Iris pigment epithelial cell (primary cell): ENCODE measurements at places on chromosomes 7 and 10.

- DNase-seq, result no peak
These were observed 77.6 kb upstream of the PRLHR start for GRCh38 chr10:118672766-118673715.

GRCh38 chr7:76294344-76295024, 8.0 kb upstream of the HSPB1 start:
- DNase-seq, result peak; percentile 98

DNA sequence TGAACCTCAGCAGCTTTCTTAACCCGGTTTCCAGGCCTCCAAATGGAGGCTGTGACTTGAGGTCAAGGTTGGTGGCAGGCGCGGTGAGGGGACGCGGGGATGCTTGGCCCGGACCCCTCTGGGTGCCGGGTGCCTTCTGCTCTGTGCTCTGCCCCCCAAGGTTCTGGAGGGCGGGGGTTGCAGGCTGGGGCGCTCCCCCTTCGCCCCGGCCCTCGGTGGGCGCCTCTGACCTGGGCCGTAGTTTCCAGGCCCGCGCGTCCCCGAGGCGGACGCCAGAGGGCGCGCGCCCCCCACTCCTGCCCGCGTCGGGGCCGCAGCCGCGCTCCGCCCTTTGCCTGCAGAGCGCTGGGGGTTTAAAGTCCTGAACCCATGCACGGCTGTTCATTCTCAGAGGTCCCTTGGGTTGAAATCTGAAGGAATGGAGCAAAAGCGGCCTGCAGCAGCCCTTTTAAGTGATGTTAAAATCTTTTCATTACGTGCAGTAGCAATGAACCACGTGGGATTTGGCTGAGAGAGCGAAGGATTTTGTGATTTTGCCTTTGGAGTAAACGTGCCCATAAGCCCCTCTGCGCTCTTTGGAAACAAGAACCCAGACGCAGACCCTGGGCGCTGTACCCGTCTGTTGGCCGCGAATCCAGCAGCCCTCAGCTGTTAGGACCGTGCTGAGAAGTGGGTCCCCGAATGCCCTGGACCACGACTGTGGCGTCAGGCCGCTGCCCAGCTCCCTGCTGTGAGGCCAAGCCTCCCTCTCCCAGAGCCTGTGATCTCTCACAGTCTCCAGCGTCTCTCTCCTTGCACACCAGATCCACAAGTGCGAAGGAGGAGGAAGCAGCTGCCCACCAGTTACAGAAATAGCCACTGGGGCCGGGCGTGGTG, 135.0 kb downstream of the ACTR3B start:
- DNase-seq, result peak; percentile 3

DNA sequence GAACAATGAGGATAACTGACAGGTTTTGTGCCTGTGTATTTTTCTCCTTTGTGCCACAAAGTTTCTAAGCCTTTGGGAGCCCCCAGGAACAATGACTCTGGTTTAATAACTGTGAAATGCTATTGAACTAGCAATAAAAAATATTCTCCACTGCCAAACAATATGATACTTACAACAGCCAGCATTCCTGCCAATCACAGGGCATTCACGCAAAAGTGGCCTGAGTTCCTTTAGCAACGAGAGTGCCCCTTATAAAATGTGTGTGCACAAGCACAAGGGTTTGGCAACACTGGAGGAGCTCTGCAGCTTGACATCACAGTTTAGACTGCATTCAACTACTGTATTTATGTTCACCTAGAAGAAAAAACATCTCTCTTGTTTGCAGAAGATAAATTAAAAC, 412.9 kb upstream of the NFE2L3 start:
- DNase-seq, result no peak

- peak; percentile 45 for DNase-seq
These were observed 51.6 kb downstream of the HIBADH start for GRCh38 chr7:27611059-27611458.

DNA sequence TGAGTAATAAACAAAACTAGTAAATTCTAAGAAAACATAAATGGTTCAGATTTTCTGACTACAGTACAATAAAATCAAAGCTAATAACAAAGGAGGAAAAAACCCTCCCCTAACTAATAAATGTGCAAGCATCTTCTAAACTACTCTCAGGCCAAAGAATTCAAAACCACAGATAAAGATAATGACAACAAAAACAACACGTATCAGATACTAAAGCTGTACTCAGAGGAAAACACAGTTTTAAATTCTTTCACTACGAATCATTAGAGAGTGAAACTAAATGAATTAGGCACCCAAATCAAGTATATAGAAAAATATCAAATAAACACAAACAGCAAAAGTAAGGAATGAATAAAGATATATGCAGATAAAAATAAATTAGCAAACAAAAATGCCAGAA, 200.9 kb downstream of the TEX36 start:
- peak; percentile 18 for DNase-seq

DNA sequence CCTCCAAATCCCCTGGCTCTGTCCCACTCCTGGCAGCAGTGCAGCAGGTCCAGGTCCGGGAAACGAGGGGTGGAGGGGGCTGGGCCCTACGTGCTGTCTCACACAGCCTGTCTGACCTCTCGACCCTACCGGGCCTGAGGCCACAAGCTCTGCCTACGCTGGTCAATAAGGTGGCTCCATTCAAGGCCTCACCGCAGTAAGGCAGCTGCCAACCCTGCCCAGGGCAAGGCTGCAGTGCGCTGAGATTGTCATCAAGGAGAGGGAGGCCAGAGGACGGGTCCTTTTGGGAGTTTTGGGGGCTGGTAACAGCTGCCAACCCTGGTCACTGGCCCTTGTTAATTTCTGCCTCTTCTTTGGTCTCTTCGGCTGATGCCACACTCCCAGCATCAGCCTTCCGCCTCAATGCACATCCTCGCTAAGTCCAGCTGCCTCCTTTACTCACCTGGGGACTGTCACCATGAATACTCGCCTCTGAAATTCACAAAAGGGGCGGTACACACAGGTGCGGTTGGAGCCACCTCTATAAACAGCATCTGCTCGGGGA, 3.5 kb downstream of the EPO start:
- no peak for DNase-seq

DNA sequence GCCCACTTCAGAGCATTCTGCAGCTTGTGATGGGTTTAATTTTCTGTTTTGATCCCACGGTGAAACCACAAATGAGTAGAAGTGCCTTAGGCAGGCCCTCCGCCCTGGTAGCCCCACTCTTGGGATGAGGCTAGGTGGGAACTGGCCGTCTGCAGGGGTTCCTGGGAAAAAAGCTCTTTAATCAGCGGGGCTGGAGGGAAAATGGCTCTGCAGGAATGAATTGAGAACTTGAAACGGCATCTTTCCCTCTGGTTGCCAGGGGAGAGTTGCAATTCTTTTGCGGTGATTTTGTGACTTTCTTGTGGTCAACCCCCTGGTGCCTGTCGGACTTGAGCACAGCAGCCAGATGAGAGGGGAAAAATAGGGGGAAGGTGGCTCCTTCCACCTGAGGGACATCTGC, 32.7 kb downstream of the COL26A1 start:
- DNase-seq, result no peak

GRCh38 chr10:70715853-70716795, 43.8 kb downstream of the ADAMTS14 start:
- peak; percentile 44 for DNase-seq

- no peak for DNase-seq
These were observed 67.3 kb downstream of the AFAP1L2 start for GRCh38 chr10:114336823-114337509.

DNA sequence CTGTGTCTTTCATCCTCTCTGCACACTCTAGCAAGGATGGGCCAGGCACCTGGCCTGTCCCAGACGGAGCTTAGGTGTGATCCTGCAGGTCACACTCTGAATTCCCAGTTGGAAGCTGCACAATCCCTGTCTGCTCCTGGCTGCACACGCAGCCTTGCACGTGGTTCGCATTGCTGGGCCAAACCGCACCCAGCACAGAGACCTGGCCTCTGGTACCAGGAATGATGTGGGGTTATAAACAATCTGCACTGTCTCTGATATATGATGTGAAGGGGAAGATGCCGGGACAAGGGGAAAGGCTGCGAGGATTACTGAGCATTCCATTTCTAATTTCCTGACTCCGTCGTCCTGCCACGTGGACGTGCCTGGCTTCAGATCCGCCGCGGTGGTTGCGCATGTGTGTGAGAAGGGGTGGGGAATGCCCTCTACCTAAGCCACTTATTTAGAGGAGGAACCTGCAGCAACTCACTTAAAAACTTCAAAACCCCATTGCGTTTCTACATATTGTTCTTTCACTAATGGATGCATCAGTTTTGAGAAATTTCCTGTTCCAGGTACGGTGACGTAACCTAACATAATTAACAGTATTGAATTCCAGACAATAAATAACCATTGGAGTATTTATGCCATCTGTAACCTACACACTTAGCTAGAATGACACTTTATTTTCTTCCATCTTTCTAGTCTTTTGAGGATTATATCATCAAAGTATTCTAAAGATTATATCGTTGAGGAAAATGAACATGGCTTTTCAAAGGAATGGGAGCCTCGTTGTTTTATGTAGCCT, 559.7 kb upstream of the MGMT start:
- no peak for DNase-seq

DNA sequence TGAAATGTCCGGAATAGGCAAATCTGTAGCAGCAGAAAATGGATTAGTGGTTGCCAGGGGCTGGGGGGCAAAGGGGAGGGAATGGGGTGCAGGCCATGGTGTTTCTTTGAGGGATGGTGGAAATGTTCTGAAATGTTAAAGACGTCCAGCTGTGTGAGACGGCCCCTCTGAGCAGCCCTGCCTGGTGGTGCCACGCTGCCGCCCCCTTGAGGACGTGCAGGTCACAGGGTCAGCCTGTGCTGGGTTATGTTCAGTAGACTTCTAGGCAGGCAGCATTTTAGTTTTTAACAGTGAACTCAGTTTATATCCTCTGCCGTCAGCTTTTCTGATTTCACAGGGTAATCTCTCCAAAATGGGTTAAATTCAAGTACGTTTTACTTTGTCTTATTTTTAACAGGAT, 9.4 kb downstream of the NUB1 start:
- no peak for DNase-seq

DNA sequence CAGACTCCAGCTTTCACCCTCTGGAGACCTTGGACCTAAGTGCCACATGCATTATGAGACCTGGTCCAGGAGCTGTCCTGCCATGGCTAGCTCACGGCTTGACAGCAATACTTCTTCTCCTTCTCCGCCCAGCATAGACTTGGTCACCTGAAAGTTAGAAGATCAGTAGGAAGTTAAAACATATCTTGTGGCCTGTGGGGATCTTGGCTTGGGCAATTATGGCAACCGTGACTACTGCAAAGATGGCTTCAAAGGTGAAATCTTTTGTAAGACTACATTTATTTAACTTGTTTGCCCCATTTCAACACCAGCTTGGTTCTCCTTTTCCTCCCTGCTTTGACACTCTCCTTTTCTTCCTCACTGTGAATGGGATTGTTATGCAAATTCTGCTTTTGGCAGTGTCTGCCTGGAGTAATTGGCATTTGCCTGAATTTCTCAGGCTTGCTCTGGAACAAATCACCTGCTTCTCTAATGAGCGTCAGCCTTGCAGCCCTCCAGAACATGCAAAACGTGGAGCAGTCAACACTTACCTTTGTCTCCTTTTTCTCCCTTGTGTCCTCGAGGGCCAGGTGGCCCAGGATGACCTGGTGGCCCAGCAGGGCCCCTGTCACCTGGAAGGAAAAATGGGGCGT, 53.4 kb downstream of the COL17A1 start:
- no peak for DNase-seq

DNA sequence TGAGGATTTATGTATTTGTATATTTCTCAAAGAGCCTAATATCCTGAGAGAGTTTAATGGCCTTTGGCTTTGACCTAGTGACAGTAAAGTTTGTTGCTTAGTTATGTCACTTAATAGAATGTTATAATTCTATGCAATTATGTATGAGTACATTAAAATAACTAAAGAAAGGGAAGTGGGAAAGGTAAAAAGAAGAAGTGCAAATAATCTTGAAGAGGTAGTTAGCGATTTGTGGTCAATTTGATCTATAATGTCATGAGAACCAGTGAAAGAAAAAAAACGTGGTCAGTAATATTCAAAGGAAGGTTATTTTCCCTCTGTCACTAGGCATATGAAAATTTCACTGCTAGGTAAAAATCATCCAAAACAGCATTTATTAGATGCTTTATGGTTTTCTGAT, 143.4 kb upstream of the LSM8 start:
- DNase-seq, result no peak

- DNase-seq, result no peak
These were observed 18.9 kb upstream of the NRP1 start for GRCh38 chr10:33353334-33353733.

DNA sequence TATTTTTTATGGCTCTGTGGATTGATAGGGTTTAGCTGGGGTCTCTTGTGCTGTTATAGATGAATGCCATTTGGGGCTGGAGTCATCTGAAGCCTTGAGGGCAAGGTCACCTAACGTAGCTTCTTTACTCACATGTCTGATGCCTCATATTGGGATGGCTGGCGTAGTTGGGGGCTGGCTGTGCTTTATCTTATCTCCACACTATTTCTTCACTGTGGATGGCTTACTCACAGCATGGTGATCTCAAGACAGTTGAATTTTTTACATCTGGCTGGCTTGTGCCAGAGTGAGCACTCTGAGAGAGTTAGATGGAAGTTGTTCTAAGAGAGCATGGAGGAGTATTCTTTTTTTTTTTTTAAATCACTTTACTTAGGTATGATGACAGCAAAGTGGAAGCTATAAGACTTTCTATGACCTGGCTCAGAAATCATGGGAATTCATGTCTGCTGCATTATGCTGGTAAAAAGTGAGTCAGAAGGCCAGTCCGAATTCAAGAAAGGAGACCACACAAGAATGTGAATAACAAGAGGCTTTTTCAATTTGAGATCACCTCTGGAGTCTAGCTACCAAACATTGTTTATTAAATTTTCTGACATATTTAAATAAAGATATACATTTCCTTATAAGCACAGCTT, 252.4 kb upstream of the TPK1 start:
- no peak for DNase-seq

- no peak for DNase-seq
These were observed 11.4 kb downstream of the MTURN start for GRCh38 chr7:30146127-30146612.

- DNase-seq, result peak; percentile 68
These were observed 131.1 kb upstream of the CDK1 start for GRCh38 chr10:60646966-60647796.

- peak; percentile 18 for DNase-seq
These were observed 72.9 kb upstream of the ARMC3 start for GRCh38 chr10:22854935-22855421.

GRCh38 chr7:91570560-91570959, 306.3 kb downstream of the FZD1 start:
- no peak for DNase-seq

DNA sequence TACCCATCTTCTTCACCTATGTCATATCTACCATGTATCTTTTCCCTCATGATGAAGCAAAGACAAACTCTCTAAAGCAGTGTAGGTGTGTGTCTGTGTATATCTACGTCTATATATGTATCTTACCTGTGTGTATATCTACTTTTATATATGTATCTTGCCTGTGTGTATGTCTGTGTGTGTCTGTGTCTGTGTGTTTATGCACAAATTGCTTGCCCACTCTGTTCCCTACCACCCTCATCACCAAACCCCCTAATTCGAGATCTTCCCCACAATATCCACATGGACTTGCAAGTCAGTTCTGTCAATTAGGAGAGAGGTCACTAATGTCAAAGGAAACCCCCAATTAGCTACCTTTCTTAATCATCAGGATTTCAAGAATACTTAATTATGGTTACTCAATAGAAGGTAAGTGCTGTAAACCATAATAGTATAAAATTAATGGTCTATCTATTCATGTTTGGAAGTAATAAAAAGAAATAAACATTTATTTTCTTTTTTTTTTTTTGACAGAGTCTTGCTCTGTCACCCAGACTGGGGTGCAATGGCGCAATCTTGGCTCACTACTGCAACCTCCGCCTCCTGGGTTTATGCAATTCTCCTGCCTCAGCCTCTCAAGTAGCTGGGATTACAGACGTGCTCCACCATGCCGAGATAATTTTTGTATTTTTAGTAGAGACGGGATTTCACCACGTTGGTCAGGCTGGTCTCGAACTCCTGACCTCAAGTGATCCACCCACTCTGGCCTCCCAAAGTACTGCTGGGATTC, 43.6 kb downstream of the ANKRD61 start:
- DNase-seq, result peak; percentile 55
